ENCODE measurements at places on chromosomes 3 and 15.
A peak's percentile ranks its signal among the peaks of the same experiment; 100 is the strongest.

GRCh38 chr3:36663666-36664291, 100.6 kb downstream of the DCLK3 start:
- no peak for DNase-seq

DNA sequence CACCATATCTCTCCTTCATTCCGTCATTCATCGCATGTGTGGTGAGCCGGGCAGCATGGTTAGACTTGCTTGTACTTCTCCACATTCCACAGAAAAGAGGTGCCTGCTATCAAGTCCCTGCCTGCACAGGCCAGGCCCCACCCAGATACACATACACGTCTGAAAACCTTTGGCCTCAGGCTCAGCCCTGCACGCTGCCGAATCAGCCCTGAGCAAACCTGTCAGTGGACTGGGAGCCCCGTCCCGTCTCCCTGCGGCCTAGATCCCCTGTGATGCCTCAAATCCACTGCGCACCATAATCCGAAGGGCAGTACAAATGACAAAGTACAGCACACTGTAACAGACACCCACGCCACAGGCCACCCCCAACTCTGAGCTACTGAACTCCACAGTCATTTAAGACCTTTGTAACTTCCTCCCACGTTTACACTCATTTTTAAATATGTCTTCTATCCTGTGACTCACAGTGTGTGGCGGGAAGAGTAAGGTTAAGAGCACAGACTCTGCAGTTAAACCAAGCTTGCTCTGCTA, 67.1 kb downstream of the MB21D2 start:
- no peak for DNase-seq

- peak; percentile 7 for DNase-seq
These were observed 307.6 kb upstream of the SLITRK3 start for GRCh38 chr3:165503825-165504224.

DNA sequence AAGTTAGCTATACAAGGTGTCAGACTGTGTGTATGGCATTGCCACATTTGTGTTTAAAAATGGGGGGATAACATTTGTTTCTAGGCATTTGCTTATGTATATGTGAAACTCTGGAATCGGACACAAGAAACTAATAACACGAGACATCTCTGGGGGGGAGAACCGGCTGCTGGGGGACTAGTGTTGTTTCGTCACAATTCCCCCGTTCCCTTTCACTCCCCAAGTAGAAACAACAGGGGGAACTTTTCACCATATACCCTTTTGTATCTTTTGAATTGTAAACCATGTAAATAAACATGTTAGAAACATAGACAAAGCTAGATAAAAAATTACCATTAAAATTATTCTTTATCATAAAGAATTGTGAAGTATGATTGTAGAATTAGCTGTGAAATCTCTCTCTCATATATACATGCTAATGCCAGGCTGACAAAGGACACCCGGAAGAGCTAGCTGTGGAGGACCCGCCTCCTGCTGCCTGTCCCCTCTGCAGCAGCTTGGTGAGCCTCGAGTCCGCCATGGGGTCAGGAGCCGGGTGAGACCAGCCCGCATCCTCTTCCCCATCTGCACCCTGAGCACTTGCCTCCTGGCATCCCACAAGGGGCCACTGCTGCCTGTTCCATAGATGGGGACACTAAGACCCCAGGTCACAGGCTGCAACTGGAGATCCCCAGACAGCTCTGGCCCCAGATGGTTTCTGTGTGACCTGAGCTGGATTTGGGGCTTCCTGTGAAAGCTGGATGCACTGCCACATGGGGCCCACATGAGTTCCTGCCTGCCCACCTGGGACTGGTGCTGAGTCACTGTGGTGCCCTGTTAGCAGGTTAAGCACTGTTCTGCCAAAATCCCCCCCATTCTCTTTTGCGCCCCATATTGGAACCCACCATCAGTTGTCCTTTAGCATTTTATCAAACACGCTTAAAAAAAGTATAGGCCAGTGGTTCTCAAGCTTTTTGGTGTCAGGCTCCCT, 91.6 kb downstream of the IQSEC1 start:
- no peak for DNase-seq

DNA sequence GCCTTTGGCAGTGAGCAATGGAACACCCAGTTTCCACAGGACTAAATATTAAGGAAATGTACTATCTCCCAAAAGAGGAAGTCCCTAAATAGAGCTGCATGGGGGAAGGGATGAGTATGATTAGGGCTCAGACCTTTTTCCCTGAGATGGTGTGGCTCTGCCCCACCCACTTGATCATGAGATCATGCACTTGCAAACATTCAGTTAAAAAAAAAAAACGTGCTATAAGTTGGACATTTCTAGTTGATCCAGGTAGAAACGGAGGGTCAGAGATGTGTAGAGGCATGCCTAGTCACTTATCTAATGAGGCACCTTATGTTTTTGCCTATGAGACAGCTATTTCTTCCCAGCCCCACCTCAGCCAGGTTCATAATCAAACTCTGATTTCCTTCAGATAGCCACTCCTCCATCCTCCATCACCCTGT, 24.5 kb upstream of the SSR3 start:
- DNase-seq: no peak

DNA sequence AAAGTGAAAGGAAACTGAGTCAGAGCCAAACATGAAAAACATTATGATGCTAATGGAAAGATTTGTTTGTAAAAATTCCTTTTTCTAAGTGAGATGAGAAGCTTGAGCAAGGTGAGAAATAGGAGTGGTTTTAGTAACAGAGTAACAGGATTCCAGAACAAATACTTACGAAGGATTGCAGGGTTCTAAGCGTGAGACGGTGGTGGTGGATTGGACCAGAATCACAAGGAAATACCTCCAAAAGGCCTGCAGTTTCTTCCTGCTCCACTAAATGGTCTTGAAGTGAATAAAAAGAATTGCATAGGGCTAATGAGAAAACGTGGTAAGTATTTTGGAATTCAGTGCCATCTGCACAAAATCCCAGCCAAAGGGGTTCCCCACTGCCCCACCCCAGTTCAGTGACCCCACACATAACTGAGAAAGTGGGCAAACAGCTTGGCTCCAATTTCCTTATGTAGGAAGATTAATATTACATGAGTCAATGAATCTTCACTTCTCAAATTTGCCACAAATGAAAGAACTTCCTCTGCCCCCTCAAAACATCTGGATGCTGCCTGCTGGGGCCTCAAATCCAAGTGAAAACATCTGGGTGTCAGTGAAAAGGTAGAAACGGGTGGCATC, 283.8 kb upstream of the NR2F2 start:
- DNase-seq: no peak

GRCh38 chr3:41698898-41699297, 263.0 kb downstream of the ULK4 start:
- no peak for DNase-seq

DNA sequence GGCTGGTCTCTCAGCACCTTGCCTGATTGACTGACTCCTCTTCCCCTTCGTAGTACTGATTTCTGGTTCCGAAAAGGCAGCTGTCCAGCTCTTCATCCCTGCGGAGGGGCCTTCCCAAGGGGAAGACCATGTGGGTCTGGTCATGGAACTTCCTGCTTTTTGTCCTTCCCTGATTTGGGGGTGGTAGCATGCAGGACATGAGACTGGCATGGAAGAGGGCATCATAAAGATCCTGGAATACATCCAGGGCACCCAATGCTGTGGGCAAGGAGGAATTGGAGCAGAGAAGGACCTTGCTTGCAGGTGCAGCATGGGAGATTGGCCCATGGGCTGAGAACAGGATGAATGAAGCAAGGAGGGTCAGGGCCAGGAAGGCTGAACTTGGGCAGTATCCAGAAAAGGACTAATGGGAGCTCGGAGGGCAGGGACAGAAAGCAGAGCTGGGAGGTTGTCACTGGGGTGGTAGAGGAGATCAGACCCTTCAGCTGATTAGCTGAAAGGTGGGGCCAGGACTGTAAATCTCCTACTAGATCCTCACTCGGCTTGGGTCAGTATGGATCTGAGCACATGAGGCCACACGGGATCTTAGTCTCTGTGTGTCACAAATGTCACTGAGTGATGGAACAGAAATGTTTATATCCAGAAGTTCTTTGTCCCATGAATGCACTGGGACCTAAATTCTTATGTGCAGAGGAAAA, 59.5 kb downstream of the AMOTL2 start:
- DNase-seq: no peak

Measured in NCI-H345 (cell line).